Stimulated activated CD8-positive, alpha-beta memory T cell treated with anti-CD3 and anti-CD28 coated beads, Interleukin-4, amount 100 ng/mL, for 1 hour (primary cell): ENCODE measurements at places on chromosomes 4 and X.

DNA sequence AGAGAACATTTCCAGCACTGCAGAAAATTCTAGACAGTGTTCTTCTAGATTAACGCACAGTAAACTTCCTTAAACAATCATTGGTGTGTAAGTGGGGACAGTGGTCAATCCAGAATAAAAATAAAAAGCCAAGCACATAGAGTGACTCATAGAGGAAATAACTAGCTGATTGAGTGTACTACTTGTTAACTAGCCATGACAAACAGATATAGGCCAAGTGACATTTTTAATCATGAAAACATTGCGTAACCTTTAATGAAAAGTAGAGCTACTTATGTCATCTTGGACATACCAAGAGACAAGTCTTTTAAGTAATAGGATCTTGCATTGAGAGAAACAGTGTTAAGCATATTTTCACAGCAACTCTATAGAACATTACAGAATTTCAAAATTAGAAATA is 233.9 kb upstream of the MAB21L2 start:
- DNase-seq: no peak

DNA sequence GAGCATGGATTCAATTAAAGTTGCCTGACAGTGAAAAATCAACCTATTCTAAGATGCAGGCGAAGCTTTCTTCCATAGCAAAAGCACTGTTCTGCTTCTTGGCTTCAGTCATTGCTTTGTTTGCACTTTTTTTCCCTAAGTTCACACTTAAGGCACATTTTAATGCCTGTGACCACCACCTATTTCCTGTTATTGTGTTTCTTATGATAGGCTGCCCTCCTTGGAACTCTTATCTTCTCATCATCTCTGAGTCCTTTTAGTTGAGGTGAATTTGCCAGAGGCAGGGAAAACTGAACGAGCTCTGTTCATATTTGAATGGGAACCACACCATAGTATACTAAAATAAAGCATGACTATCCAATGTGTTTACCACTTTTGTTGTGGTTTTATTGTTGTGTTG is 119.8 kb downstream of the SPCS3 start:
- no peak for DNase-seq

DNA sequence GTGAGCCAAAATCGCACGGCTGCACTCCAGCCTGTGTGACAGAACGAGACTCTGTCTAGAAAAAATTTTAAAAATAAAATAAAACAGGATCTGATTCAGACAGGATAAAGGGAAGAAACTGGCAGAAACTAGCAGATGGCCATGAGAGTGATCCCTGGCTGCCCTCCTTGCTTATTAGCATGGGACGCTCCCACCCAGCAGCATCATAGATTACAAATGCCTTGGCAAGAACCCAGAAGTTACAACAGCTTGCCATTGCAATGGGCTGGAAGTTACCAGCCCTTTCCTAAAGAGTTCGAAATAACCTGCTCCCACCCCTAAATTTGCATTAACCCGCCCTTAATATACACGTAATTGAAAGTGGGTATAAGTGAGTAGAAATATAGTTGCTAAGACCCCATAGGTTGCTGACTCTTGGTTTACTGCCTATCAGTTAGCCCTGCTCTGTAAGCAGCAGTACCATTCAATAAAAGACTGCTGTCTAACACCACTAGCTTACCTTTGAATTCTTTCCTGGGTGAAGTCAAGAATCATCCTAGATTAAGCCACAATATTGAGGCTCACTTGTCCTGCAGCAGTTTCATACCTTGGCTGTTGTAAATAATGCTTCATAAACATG is 9.1 kb upstream of the XAGE2 start:
- no peak for DNase-seq

DNA sequence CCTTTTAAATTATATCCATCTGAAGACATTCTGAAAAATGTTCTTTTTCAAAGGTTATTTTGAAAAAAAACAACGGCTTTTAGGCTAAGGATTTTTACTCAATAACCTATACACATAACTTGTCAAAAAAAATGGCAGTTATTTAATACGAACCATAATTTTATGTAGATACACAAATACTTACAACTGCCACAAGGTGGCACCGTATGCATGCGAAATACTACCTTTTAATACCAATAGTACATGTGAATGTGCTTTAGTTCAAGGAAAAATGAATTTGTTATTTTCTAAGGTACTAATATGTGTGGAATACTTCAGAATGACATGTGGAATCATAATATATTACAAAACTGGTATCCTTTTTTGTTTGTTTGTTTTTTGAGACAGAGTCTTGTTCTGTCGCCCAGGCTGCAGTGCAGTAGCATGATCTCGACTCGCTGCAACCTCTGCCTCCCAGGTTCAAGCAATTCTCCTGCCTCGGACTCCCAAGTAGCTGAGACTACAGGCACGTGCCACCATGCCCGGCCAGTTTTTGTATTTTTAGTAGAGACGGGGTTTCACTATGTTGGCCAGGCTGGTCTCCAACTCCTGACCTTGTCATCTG is 4.6 kb upstream of the MAD2L1 start:
- DNase-seq: no peak

GRCh38 chr4:3879681-3880614 is 113.8 kb downstream of the ADRA2C start:
- DNase-seq: no peak
